ENCODE measurements at places on chromosomes 1 and 21. TPM values are rescaled to one million over a fixed set of nuclear protein-coding genes. Genes with fewer than 3 reads are reported as not detected.

The INAVA gene
- total RNA-seq: not detected

The TRIM63 gene
- not detected for total RNA-seq

The CELA2B gene
- total RNA-seq: not detected

The DNASE2B gene
- not detected for total RNA-seq

Measured in vein endothelial cell (primary cell).